CD4-positive, alpha-beta T cell treated with Interleukin-1 beta for 1 hour (primary cell): ENCODE measurements at places on chromosomes 3 and 15.
A peak's percentile ranks its signal among the peaks of the same experiment; 100 is the strongest.

GRCh38 chr3:34185301-34185700 lies 386.9 kb downstream of the PDCD6IP start:
- DNase-seq: no peak

GRCh38 chr3:50015918-50016317 lies 72.8 kb upstream of the RBM5 start:
- DNase-seq: no peak

DNA sequence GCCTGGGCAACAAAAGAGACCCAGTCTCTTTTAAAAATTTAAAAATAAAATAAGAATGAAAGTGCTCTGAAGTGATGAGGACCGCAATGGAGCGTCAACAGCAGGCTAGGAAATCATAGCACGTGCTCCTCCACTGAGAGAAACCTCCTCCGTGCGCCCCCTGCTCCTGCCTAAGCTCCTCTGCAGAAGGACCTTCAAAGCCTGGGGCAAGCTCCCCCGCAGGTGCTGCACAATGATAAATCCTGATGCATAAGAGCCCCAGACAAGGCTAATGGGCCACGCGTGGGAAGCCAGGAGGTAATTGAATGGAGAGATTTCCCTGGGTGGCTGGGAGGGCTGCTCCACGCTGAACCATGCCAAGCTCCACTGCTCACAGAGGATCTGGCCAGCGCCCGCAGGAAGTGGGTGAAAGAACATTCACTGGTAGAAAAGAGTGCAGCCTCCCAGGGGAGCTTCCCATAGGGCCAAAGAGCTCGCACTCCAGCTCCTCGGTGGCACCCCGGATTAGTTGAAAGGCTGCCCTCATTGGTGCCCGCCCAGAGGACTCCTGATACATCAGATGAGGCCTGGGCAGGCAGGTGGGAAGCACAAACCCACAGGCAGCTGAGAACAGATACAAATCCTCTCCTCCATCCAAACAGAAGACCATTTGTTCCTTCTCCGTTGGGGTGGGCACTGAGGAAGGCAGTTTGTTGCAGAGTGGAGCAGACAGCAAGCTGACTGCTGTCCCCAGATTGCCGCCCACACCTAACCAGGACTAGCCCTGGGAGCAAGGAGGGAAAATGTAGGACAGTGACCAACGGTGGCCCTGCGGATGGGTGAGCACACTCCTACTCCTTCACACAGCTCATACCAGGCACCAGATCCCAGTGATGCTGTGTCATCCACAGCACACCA lies 52.5 kb downstream of the CPN2 start:
- no peak for DNase-seq

DNA sequence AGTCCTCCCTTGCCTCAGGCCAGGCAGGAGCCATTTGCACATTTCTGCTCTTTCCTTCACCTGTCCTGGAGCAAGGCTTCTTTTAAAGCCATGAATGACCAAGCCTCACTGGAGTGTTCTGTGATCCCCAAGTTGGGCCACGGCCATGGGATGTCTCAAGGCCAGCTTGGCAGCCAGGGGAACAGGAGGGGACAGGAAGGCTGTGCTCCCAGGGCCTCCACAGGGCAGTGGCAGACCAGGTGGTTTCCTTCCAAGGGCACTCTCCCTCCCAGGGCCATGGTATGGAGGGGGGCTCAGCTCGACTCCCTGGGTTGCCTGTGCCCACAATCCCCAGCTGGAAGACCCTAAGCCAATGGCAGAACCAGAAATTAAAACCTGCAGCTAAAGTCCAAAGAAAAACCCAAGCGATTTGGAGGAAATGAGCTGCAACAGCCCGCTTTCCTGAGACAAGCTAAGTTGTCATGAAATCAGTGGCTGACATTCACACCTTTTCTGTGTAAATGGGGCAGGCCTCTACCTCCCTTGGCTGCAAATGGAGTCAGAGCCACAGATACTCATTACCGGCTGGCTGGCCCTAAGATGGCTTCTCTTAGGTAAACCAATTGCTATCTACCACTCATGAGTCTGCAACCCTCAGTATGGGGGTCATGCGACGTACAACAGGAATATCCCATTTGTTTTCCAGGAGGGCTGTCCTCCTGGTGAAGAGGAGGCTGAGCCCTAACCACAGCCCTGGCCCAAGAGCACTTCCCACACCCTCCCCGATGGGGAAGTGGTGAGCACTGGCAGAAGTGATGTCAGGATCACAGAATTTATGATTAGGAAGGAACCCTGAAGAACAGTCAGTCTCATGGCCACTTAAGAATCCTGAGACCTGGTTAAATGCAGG lies 83.3 kb downstream of the SNRK start:
- peak; percentile 27 for DNase-seq

GRCh38 chr3:108102420-108103039 lies 11.7 kb upstream of the CD47 start:
- DNase-seq: no peak

DNA sequence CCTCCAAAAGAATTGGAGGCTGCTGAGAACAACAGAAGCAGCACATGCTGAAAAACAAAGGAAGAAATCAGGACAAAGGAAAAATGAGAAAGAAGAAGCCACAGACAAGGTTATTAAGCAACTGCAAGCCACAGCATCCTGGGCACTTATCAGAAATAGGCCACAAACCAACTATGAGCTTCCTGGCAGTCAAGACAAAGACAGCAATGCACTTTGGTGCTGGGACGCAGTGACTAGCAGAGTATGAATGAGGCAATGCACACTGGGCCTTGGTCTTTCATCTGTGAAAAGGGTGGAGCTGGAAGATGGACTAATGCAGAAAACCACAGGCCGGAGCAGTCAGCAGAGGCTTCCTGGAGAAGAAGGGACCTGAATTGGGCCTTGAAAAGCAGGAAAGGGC lies 56.0 kb upstream of the LINGO1 start:
- DNase-seq: no peak

DNA sequence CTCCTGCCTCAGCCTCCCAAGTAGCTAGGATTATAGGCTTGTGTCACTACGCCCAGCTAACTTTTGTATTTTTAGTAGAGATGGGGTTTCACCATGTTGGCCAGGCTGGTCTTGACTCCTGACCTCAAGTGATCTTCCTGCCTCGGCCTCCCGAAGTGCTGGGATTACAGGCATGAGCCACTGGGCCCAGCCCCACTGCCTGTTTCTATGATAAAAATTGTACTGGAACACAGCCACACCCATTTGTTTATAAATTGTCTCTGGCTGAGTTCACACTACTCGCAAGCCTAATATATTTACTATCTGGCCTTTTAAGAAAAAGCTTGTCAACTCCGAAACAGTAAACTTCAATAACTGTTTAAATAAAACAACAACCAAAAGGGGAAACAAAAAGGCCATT lies 309.4 kb upstream of the WNT5A start:
- no peak for DNase-seq

DNA sequence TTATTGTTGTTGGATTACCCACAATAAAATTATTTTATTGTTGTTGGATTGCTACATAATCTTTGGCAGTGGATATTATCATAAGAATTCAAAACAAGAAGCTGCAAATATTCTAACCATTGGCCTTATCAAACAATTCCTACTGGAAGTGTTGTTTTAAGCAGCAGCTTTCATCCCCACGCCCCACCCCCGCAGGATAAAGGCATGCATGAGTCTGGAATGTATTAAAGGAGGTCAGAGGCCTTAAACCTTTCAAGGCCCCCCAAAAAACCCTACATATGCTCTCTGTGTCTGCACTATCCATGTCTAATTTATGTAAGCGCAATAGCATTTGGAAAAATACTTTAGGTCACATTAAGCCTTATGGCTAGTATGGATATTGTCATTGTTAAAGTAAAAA lies 23.1 kb downstream of the P3H2 start:
- no peak for DNase-seq

GRCh38 chr15:91246998-91247397 lies 146.9 kb downstream of the SV2B start:
- DNase-seq: no peak
